Activated T-cell treated with anti-CD3 and anti-CD28 coated beads, Interleukin-2, amount 50 U/mL, for 1 hour (primary cell): ENCODE measurements at places on chromosomes 16 and 17.

DNA sequence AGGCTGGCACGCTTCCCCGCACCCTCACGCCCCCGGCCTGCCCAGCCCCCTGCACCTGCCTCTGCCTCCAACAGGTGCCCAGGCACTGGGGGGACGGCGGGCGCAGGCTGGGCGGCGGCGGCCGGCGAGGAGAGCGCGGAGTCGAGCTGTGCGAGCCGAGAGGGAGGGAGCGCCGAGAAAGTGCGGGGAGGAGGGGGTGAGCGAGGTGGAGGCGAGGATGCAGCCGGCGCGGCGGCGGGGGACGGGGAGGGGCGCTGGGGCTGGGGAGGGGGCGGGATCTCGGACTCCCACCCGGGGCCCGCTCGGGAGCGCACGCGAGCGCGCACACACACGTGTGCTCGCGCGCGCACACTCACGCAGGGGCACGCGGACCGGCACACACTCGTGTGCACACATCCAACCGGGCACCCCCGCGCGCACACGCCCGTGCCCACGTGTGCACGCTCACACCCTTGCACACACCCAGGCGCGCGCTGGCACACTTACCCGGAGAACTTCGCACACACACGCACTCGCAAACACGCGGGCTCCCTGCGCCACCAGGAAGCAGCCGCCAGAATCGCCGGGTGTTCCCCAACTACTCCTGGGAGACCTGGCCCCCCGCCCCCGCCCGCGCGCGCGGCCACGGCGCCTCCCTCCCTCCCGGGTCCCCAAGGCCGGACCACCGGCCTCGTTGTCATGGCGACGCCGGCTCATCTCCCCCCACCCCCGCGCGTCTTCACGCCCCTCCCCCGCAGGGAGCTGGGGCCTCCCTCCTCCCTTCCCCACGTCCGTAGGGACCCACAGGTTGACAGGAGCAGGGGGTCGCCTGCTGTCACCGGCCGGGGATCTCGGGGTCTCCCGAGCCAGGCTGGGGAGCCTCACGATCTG lies at the start of gene DOC2A:
TSS of gene DOC2A (minus strand) at position 184 of the 870 bp plus-strand sequence. CDS start 805 bp downstream, outside the sequence.
- DNase-seq, result peak; percentile 40

DNA sequence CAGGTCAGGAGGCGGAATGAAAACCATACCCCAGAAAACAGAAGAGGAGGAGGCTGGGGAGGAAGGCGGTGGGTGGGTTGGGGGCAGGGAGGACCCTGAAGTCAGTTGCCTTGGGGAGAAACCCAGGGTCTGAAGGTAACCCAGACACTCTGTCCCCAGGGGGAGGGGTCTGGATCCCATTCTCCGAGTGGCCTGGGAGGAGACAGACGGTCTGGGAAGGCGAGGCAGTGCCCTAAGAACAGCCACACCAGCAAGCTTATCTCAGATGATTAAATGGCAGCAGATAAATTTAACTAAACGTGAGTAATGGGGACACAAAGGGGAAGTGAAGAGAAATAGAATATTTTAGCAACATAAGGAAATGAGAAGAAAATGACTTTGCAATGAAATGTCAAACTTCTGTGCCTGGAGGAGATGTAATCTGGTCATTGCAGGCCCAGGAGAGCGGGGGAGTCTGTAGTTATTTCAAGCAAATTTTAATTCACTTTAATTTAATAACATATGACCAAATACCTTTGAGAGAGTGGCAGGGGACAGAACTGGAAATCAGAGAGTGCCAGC lies 21.4 kb upstream of the ZFP90 start:
- no peak for DNase-seq

- DNase-seq, result no peak
These were observed 23.1 kb upstream of the PHF12 start for GRCh38 chr17:28974451-28974850.

DNA sequence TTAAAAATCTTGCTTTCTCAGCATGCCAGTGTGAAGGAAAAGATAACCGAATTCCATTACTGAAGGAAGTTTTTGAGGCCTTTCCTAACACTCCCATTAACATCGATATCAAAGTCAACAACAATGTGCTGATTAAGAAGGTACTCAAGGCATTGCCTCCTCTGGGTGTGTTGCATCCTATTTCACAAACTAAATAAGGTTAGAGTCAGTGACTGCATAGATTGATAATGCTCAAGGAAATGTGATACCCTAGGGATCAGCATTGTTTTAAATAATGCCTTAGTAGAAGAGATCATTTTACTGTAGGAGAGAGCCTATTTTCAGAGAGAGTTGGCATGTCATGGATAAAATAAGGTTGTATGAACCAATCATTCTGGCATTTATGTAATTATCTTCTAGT lies 36.8 kb downstream of the GDPD1 start:
- no peak for DNase-seq

DNA sequence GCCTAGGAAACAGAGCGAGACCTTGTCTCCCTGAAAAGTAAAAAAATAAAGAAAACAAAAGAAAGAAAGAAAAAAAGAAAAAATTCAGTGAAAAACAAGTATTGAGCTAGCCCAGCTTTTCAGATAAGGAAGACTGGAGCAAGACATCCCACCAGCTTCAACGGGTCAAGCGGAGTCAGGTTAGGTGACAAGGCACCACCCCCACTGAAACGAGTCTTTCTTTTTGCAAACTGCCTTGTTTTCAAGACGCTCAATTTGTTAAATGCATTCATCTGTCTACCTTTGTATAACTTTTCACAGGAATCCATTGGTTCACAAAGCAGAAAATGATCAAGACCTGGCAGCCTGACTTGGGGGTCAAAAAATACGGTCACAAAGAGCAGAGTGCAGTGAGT lies 10.7 kb upstream of the AXIN2 start:
- no peak for DNase-seq

DNA sequence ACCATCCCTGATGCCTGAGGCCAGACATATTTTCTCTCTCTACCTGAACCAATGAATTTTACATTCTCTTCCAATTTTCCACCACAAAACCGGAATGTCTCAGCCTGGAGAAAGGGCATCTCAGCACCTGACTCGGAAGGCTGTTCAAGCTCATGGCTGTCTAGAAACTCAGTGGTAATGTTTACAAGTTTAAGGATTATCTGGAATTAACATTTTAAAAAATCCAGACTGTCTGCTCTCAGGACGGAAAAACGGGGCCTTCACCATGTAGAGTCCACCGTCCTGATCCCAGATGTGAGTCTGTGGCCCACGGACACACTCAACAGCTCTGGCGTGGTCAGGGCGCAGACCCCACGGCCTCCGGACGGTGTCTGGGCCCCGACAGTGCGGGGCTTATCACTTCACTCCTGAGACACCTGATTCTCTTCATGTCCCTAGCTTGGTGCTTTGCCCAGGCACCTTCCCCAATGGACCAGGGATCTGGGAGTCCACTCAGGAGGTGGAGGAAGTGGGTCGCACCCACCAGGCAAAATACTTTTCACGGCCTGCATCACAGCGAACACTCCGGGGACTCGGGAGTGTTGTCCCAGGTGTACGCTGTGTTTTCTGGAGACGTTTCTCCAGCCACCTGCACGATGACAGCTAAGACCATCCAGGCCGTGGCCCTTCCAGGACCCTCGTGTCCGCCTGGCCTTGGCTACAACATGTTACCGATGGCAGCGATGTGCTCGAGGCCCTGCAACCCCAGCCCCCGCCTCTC lies 101.5 kb downstream of the ZNF778 start:
- no peak for DNase-seq

- no peak for DNase-seq
These were observed 119.2 kb downstream of the HS3ST2 start for GRCh38 chr16:22933173-22933572.

DNA sequence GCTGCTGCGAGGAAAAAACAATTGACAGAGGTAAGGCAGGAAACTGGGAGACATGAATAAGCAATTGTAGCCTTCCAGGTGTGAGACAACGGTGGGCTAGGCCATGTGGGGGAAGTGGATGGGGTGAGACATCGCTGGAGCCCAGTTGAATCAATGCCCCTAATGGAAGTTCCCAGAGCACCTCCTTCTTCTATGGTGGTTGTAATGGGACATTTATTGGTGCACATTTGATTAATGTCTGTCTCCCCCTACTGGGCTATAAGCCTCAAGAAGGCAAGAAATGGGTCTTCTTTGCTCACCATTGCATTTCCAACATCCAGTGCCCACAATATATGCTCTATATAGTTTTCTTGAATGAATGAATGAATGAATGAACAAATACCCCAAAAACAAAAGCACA lies 22.7 kb upstream of the CD300E start:
- DNase-seq, result no peak

DNA sequence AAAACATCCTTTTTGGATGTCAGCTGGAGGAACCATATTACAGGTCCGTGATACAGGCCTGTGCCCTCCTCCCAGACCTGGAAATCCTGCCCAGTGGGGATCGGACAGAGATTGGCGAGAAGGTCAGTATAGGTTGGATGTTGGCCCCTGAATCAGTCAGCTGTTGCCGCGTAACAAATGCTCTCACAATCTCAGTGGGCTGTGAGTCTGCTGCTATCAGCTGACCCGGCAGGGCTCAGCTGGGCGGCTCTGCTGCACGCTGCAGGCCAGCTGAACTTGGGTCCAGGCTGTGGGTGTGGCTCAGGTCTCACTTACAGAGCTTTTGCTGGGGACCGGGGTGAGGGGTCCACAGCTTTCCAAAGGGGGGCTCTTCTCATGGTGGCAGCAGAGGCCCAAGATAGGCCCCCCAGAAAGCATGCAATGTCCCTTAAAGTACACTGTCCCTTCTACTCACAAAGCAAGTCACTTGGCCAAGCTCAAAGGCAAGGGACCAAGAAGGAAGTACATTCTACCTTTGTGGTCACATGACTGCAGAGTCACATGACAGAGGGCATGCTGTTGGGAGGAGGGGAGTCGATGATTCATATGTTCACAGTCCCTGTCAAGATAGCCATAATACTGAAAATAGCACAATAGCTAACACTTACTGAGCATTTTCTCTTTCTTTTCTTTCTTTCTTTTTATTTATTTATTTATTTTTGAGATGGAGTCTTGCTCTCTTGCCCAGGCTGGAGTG lies 134.2 kb downstream of the ABCC1 start:
- DNase-seq, result no peak

DNA sequence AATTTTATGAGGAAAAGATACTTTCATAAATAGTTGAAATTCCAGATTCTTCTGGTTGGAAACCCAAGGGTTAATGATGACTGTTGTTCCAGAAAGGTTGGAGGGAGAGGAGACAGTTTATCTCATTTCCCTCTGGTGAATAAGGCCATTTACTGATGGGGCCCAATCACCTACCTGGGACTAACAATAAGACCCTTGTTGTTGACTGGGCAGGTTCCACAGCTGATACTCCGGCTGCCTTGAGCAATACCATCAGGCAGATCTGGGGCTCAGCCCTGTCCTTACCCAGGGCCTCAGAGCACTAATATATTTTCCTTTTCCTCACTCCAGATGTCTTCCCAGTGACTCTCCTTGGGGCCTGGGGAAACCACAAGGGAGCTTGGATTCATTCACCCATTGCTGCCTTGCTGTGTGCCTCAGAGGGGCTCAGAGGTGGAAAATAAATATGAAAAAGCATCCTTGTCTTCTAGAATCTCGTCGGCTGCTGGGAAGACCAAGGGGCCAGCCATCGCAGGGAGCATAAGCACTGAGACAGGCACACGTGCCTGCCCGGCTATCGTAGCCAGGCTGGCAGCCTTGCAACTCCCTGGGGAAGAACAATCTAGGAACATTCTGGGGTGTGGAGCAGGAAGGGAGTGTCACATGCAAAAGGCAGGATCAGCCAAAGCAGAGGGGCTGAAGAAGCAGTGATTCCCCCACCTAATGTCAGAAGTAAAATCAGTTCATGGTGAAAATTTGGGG lies 54.4 kb downstream of the MPRIP start:
- no peak for DNase-seq

GRCh38 chr16:79862601-79863000 lies 262.1 kb upstream of the MAF start:
- no peak for DNase-seq

DNA sequence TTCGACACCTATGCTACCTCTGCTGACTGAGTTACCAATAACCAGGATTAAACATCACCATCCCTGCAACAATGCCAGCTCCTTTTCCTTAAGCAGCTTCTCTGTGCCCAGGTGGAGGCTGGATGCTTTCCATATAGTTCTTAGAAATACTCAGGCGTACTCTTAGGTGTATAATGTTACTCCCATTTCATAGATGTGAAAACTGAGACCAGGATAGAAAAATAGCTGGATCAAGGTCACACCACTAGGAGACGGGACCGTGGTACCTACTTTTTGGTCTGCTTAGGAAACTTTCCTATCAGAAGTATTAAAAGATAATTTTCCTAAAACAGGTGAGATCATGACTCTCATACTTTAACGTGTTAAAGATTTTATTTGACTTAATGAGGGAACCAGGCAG lies 141.7 kb upstream of the RPL38 start:
- DNase-seq, result no peak

- no peak for DNase-seq
These were observed 111.7 kb upstream of the MAF start for GRCh38 chr16:79712276-79712675.

DNA sequence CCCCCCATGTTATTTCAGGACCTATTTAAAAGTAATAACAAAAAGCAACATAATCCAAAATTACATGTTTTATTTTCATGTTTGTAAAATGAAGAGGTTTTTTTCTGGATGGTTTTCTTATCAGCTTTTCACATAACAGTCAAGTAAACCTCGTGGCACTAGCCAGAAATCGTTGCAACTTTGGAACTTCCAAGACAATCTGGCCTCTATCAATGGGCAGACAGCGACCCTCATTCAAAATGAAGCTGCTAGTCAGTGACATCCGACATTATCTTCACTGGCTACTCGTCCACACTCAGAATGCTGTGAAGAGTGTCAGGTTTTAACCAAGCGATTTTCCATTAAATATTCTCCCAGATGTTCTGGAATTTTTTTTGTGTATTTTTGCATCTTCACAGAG lies 22.7 kb downstream of the ZNF652 start:
- no peak for DNase-seq

- no peak for DNase-seq
These were observed 330.0 kb upstream of the SOX9 start for GRCh38 chr17:71790791-71791190.

- no peak for DNase-seq
These were observed 23.4 kb downstream of the CYLD start for GRCh38 chr16:50765260-50765659.

- no peak for DNase-seq
These were observed 37.5 kb upstream of the PHB1 start for GRCh38 chr17:49452201-49452600.

DNA sequence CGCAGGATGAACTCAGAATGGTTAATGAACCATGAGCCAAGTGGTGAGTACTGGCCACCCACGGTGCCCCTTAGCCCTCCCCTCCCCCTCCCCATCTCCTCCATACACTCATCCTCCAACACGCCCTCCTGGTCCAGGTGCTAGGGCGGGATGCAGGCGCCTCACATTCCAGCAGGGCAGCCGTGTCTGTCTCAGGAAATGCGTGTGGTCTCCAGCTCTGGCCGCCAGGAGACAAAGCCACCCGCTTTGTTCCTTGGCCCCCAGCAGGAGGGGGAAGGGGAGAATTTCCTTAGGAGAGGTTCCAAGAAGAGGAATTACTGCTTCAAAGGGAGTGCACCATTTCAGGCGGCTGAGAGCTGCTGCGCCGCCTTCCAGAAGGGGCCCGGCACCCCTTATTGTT lies 29.7 kb upstream of the RMI2 start:
- no peak for DNase-seq

- DNase-seq, result no peak
These were observed 11.2 kb upstream of the ERN2 start for GRCh38 chr16:23724096-23724784.
